Choroid plexus epithelial cell (primary cell): ENCODE measurements at places on chromosomes 4 and X.

DNA sequence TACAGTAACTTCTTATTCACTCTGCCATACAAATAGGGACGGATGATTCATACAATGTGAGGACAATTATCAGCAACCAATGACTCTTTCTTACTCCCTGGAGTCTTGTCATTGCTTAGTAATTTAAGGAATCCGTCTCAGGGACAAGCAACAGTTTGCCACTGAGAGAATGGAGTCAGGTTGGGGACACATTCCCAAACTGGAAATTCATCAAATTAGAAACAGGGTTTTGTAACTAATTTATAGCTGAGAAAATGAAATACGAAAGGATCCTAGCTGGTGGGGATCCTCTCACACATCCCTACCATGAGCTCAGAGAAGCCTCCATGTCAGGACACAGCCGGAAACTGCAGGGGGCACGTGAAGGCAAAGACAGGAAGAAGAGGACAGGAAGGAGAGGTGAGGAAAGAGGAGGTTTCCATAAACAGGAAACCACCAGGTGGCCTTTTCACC lies 50.4 kb upstream of the KDR start:
- peak; percentile 61 for DNase-seq

GRCh38 chr4:107825072-107825824 lies 516 bp downstream of the SGMS2 start:
- DNase-seq: peak; percentile 66

DNA sequence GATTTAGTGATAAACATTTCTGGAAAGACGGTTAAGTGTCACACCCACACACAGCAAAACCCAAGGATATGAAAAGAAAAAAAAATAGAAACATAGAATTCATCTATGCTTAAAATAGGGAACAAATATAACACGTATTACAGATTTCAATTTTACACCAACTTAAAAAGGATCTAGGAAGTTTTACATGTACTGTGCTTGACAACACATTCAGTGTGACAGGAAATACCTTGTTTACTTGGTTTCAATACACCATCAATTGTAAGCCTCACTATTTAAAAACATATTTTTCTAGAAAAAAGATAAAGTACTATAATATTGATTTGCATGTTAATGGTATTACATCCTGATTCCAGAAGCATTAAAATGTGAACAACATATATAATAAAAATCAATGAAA lies 77.0 kb upstream of the SPRY1 start:
- no peak for DNase-seq

GRCh38 chr4:89994176-89994873 lies 99.7 kb downstream of the MMRN1 start:
- no peak for DNase-seq

GRCh38 chrX:133726642-133727041 lies 258.8 kb downstream of the GPC3 start:
- DNase-seq: no peak

- peak; percentile 27 for DNase-seq
Measured at GRCh38 chrX:15301924-15302323, 13.5 kb downstream of the ASB11 start.
